SIG-M5 (cell line): ENCODE measurements at places on chromosomes 12 and 14.

- DNase-seq: no peak
Measured at GRCh38 chr12:32561931-32562341, 117.2 kb upstream of the DNM1L start.

DNA sequence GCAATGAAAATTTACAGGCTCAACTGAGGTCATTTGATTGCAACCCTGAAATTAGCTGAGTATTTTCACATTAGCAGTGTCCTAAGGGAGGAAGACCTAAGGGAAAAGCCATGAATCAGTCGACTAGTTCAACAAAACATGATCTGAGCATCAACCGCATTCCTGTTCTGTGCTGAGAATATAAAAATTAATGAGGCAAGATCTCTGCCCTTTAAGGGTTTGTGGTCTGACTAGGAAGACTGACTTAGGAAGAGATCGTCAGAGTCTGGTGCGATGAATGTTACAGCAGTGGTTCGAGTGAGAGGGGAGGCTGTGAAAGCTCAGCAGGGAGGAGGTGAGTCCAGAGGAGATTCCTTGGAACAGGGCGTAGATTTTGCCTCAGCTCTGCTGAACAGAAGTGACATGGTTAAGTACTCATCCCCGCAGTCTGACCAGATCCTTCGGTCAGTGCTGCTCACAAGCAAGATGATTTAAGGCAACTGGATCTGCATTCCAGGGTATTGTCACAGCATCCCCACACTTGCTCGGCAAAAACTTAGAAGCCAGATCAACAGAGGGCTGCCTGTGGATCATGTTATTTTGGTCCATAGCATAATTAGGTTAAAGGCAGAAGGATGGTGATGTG is 49.6 kb downstream of the BMAL2 start:
- no peak for DNase-seq

DNA sequence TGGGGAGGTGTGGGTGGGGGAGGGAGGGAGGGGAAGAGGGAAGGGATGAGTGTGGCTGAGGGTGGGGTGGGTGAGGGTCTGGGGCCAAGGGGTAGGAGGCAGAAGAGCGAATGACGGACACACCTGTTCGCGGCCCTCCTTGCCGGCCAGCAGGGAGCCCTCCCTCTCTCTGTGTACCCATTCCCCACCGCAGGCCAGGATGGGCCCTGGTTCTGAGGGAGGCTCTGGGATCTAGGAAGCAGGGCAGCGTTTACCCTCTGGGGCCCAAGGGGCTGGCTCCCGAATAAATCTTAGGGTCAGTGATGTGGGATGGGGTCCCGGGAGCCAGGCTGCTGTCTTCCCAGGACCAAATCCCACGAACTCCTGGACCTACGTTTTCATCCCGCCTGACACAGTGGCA is 46.0 kb upstream of the ESRRB start:
- no peak for DNase-seq

- DNase-seq: no peak
Measured at GRCh38 chr12:54890339-54890738, 36.0 kb downstream of the MUCL1 start.

GRCh38 chr14:94559638-94560290 is 1.5 kb upstream of the SERPINA4 start:
- DNase-seq: no peak

DNA sequence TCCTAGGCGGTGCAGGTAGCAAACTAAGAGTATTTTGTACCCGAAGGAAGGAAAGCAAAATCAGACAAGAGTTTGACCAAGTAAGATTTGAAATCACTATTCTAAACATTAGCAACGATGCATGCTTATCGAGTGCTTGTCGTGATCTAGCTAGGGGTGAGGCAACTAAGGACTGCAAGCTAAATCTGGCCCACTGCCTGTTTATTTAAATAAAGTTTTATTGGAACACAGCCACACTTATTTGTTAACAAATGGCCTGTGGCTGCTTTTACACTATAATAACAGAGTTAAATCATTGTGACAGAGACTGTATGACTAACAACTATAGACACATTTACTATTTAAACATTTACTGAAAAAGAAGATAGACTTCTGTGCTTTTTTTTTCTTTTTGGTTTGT is 983.6 kb downstream of the VRK1 start:
- DNase-seq: no peak

GRCh38 chr12:6313326-6313940 is 3.0 kb downstream of the PLEKHG6 start:
- no peak for DNase-seq

GRCh38 chr12:5864301-5864700 is 80.8 kb downstream of the ANO2 start:
- DNase-seq: no peak

DNA sequence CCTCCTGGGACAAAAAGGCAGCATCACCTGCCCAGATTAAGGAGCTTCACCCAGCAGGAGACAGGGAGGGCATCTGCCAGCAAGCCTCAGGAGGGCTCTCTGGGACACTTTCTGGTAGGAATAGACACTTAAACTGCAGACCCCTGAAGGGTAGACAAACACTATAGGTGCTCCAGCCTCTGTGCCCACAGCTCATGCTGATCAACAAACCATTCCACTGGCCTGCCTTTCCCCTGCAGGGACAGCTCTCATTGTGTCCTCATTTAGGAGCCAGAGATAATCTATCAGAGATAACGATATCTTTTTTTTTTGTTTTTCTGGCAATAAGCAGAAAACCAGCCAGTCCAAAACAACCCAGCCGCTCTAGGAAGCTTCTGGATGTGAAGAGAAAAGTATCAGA is 251.8 kb upstream of the CCDC196 start:
- no peak for DNase-seq

DNA sequence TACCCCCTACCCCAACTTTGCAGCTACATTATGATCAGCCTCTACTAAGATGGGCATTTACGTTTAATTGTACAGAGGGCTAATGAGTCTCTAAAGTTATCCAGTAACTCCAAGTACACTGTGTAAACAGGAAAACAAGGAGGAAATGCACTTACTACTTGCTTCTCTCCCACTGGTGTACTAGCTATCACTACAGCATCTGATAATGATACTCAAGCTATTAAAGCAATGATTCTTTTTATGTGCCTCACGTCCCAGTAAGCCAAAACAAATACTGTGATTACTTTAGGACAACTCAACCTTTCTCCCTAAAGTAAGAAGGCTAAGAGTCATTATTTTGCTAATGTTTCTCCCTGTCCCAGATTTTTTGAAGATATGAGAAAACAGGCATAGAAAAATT is 128.6 kb upstream of the CCDC175 start:
- no peak for DNase-seq

GRCh38 chr14:85445151-85445795 is 84.7 kb upstream of the FLRT2 start:
- no peak for DNase-seq

DNA sequence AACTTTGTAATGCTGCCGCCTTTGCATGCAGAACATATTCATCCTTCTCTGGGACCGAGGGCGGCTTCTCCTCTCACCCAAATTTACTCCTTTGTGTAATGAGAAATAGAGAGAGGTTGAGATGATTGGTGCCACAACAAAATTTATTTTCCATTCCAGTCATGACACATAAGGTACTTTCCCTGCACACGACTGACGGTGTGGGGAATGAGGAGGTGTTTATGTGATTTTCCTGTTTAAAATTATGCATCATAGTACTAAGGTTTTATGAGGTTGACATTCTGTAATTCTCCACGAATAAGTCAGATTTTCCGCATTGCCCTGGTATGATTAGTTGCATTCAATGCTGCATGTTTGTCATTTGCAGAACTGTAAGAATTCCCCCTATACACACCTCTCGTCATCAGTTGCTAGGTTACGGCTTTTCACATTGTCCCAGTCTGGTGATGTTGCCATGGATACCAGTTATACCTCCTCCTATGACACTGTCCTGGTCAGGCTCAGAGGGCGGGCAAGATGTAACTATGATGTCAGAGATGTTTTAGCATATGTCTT is 23.1 kb downstream of the BICDL1 start:
- DNase-seq: no peak

GRCh38 chr12:4049298-4050080 is 176.3 kb upstream of the PARP11 start:
- no peak for DNase-seq

- no peak for DNase-seq
Measured at GRCh38 chr12:24015833-24016160, 66.3 kb upstream of the SOX5 start.
